ENCODE measurements at places on chromosomes 3 and 15. TPM values are rescaled to one million over a fixed set of nuclear protein-coding genes. Genes with fewer than 3 reads are reported as not detected.

USP50 gene
- polyA plus RNA-seq, result not detected

DNA sequence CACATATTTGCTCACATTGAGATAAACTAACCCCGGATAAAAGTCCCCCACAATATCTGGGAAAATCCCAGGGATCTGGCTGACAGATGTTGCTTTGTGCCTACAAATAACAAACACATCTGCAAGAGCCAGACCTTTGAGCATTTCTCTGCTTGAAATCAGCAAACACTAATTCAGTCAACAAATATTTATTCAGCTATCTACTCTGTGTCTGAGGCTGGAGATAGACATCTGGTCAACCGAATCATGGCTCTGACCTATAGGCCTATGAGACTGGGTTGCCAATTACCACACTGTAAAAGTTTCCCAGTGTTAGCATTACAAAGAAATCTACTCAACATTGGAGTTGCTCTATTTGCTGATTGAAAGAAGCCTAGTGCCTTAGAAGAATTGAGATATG lies 201.1 kb upstream of the CADPS start:
- no peak for DNase-seq

DNA sequence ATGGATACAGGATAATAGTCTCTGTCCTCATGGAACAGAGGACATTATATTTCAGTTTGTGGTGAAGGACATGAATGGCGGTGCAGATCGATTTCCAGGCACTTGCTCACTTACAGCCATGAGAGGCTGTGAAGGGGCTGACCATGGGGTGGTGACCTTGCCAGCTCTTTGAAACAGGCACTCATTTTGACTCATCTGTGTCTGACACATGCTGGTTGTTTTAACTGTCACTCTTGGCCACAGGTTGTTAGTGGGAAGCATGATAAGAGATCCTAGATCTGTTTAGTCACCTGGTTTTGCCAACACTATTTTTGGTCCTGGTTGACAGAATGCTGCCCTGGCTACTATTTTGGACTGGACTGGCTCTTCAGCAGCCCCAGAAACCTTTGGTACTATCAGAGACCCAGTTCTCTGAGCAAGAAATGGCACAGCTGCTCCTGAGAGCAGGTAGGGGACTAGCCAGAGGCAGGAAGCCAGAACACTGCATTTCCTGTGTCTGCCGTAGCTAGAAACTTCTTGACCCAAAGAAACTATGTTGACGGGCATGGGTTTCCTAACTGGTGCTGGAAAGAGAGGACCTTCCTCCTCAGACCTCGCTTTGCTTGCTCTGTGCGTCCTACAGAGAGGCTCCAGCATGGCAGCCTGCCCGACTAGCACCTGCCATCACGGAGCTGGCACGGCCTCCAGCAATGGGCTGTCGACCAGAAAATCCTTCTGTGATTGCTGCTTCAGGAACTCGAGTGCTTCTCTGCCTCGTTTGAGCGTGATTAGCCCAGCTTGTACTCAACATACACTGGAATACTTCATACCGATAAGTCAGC lies 6.3 kb downstream of the PXYLP1 start:
- peak; percentile 90 for DNase-seq

SNURF gene
- polyA plus RNA-seq, result 4.6 TPM

GRCh38 chr3:27573780-27574437 lies 89.7 kb upstream of the SLC4A7 start:
- no peak for DNase-seq

DNA sequence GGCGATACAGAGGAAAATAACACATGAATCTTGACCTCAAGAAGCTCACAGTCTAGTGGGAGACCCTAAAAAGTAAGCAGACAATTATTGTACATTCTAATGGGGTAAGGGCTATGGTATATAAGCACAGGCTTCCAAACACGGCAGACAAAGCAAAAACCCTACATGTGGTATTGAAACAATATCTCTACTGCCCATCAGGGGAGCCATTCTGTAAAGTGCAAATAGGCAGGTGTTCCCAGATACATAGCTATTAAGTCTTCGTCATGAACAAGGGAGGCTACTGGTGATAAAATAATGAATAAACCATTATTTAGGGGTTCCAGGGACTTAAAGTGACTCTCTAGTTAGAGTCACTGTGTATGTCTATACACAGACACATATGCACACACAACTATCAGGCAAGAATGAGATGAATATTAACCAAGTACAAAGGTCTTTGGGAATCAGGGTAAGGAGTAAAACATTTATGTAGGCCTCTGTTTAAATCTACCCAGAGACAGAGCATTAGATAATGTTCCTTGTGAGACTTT lies 38.7 kb upstream of the ASB14 start:
- no peak for DNase-seq

GRCh38 chr3:25610167-25610566 lies 54.5 kb downstream of the TOP2B start:
- no peak for DNase-seq

GRCh38 chr3:29426302-29427226 lies 145.7 kb downstream of the RBMS3 start:
- no peak for DNase-seq
